Activated CD4-positive, alpha-beta T cell treated with anti-CD3 and anti-CD28 coated beads, Interleukin-2, amount 50 U/mL, for 48 hours (primary cell): ENCODE measurements at places on chromosomes 3 and 15.
A peak's percentile ranks its signal among the peaks of the same experiment; 100 is the strongest.

DNA sequence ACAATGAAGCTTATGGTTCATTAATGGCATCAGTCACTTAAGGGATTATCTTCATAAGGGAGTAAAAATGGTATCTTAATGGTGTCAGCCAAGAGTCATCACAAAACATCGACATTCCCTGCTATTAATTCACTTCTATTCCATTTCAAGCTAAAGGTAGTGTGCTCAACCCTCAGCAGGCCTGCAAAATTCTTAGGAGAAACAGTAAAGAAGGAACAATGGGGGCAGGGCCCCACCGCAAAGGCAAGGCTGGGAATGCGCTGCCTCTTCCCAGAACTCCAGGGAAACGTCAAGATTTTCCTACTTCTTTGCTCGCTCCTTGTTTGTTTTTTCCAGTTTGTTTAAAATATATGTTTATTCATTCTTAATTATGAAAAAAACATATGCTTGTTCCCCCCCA, 187.3 kb upstream of the TSC22D2 start:
- DNase-seq: no peak

DNA sequence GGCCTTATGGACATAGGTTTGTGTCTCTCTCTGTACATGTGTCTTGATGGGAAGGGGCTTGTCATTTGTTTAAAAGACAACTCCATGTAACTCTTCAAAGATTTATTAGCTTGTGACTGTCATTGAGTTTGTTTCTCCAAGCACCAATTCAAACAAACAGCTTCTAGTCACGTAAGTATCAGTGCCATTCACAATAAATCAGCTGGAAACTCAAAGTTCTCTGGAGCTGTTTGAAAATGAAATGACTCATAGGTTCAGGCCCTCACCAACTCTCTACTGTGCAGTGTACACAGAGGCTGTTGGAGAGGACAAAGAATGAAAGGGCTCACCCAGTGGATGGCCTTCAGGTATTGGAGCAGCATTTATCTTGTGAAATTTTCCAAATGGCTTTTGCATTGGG, 476.3 kb downstream of the AGBL1 start:
- no peak for DNase-seq

- no peak for DNase-seq
Measured at GRCh38 chr3:159856590-159857104, 132.0 kb upstream of the IL12A start.

GRCh38 chr3:112425858-112426750, 73.2 kb downstream of the BTLA start:
- no peak for DNase-seq

DNA sequence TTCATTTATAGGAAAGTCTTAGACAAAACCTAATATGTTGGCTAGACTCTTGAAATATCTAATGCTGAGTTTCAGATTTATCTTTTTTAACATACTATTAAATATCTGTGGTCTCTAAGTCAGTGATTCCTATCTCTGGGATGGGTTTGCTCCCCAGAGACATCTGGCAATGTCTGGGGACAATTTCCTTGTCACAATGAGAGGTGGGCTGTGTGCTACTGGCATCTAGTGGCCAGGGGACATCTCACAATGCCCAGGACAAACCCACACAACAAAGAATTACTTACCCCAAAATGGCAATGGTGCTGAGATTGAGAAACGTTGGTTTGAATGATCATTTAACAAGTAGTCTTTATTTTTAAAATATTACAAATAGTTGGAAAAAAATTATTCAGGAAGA, 602.1 kb downstream of the MAGI1 start:
- DNase-seq: no peak

DNA sequence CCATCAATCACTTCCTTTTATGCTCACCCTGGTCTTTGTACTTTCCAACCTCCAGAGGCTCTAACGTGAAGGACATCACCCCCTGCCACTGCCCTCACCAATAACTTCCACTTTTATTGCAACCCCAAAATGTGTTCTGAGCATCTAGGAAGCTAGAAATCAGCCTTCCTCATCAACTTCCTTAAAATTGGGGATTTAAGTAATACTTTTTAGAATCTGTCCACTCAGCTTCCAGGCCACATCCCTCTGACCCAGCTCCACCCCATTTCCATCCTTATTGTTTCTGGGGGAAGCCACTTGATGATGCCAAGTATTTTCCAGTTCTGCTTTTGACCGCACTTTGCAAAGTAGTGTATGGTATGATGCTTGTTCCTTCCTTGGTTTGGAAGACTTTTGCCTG, 73.5 kb upstream of the XCR1 start:
- DNase-seq: no peak

GRCh38 chr3:69865925-69866679, 126.8 kb downstream of the MITF start:
- DNase-seq: no peak

GRCh38 chr3:175240921-175241320, 381.8 kb downstream of the NAALADL2 start:
- DNase-seq: no peak

- DNase-seq: no peak
Measured at GRCh38 chr3:100402256-100402655, 917 bp downstream of the LNP1 start.

- no peak for DNase-seq
Measured at GRCh38 chr15:80527406-80527805, 123.2 kb downstream of the ARNT2 start.

DNA sequence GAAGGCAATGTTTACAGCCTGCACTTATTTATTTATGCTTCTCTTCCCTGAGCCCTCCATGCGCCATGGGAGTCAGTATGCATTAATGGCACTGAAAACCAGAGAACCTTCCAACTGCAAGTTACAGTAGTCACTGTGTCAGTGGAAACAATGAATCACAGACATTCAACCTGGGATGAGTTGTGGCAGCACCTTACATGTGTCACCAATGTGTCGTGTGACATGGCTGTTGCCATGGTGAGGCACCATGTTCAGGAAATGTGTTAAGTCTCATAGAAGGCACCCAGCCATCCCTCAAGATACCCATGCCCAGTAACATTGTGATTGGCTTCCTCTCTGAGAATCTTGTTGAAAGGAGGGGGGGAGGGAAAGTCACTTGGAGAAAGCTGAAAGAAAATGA, 105.0 kb downstream of the FOXP1 start:
- DNase-seq: peak; percentile 63

DNA sequence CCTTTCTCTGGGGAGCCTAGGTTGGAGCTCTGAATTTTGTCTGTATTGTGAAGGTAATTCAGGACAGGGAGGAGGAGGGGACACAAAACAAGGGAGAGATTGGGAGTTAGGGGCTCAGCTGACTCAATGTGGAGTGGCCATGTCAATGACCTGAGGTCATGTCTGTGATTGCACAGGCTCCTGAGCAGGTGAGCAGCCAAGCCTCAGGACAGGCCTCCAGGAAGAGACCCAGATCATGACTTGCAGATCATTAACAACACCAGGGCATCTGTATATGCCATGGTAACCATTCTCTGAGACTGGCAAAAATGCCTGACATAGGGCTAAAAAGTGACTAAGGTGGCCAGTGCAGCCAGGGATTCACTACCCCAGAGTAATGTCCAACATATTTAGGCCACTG, 20.9 kb downstream of the ERICH6 start:
- DNase-seq: no peak

- DNase-seq: no peak
Measured at GRCh38 chr15:78637776-78638435, 3.1 kb downstream of the CHRNB4 start.

GRCh38 chr15:71784719-71785118, 25.6 kb upstream of the NR2E3 start:
- DNase-seq: peak; percentile 7

- DNase-seq: no peak
Measured at GRCh38 chr3:58000306-58001085, 7.7 kb upstream of the FLNB start.

DNA sequence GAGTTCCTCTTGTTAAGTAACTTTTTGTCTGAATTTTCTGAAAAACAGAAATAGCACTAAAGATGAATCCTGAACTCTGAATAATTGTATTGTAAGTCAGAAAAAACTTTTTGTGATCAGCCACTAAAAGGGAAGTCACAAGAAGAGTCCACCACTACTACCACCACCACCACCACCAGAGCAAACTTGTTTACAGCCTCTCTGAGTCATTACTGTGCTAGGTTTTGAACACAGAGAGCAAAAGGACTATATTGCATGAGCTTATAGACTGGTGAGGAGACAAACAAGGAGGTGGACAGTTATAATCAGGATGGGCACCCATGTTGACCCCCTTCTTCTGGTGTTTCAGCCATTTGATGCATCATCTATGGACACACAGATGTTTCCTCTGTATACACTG, 141.7 kb downstream of the IL5RA start:
- DNase-seq: no peak

DNA sequence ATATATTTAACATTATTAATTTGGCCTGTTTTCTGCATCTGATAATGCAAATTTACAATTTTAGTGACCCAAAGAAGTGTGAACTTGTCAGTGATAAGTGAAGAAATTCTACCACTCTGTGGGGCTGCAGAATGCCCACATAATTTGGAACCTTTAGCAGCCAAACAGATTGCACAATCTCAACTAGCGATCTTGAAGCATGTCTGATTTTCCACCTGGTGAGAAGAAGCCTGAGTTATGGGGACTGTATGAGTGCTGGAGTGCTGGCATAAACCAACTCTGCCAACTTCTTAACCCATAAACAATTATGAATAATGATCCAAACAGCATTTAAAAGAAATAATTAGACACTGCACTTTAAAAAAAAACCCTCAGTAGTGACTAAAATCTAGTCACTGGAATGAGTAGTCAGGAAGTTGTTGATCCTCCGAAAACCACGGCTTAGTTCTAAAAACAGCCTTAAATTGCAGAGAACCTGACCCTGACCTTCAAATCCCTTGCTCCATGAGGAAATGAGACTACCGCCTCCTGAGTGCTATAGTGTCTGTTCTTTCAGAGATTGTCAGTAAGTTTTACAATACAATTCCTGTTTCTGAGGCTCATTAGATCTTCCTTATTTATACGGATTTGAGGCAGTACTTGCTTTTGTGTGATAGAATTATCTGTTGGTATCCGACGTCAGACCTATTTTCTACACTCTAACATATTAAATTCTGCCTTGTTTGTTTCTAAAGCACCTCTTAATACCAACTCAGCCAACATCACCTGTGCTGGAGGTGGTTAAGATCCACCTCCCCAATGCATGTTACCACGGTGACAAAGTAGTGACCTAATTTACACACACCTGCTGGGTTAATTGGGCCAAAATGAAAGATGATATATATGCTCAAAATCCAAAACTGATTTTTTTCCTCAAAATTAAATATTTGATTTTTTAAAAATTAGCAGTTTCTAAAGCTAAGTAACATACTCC, 267.7 kb downstream of the ZBTB20 start:
- no peak for DNase-seq

DNA sequence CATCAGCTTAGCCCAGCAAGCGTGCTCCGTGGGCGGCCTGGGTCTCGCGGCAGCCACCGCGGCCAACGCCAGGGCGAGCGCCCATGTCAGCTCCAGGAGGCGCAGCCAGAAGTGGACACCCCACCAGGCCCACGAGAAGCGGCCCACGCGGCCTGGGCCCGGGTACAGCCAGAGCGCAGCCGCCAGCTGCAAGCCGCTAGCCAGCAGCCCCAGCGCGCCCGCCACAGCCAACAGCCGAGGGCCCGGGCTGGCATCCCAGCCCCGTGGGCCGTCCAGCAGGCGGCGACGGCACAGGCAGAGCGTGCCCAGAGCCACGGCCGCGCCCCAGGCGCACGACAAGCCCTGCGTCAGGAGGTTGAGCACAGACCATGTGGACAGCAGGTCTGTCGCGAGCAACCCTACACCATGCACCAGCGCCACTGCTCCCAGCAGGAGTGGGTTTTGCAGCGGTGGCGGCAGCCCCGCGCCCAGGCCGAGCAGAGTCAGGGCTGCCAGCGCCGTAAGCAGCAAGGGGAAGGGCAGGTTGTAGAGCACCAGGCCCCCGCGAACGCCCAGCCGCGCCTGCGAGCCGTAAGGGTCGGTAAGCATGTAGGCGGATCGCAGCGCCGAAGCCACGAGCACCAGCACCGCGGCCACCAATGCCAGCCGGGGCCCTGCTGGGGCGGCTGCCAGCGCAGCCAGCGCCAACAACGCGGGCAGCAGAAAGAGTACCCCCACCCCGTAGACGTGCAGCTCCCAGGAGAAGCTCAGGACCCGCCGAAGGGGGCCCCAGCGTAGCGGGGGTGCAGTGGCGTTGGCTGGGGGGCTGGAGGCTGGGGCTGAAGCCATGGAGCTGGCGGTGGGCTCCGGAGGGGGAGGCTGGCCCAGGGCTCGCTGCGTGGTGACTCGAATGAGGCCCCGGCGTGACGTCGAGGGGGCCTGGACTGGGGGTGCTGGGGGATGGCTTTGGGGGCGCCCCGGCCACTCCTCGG, 4.9 kb downstream of the PRRT3 start:
- no peak for DNase-seq

DNA sequence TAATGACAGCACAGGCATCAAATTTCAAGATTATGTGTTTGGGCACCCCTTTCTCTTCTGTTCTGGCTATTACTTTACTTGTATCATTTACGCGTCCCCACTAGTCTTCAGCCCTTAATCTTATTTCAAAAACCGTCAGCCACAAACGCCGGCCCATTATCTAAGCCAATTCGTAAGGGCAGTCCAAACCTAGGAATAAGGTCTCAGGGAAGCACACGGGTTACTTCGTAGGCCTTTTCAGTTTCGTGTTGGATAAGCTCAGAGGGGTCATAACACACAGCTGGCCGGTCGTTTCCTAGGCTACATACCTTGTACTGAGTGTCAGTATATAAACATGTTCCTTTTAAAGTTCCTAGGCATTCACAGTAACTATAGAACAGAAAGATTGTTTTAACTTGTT, 5.1 kb upstream of the DNAAF4 start:
- DNase-seq: no peak

- no peak for DNase-seq
Measured at GRCh38 chr3:113070072-113070640, 79.4 kb downstream of the GTPBP8 start.

DNA sequence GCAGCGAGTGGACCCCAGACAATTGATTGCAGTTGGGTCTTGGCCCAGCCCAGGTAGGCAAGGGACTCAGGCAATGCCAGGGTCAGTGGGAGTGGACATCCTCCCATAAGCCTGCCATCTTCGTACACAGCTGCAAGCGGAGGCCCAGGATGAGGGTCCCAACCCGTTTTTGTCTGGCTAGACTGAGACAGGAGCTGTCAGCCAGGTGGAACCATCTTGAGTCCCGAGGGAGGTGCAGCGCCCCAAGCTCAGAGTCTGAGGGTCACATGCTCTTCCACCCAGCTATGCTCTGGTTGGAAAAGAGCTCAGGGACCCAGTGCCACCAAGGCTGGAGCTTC, 22.6 kb upstream of the IP6K2 start:
- DNase-seq: no peak

DNA sequence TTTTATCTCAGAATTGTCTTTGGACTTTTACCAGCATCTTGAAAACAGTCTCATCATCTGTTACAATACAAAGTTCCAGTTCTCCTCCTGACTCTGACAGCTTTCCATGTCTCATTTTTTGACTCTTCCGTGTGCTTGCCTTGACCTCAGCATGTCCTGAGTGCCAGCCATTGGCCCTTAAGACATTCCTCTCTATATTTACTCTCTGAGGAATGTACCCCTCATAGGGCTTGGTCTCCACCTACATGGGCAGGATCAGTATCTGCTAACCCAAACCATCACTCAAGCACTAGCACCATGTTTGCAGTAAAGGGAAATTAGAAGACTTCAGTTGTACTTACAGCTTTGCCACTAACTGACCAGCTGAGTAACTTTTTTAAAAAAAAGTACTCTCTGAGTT, 16.2 kb downstream of the ANKUB1 start:
- DNase-seq: no peak
